ENCODE measurements at places on chromosomes 11 and 22.

GRCh38 chr11:102920118-102920684 is 35.3 kb downstream of the MMP13 start:
- no peak for DNase-seq

DNA sequence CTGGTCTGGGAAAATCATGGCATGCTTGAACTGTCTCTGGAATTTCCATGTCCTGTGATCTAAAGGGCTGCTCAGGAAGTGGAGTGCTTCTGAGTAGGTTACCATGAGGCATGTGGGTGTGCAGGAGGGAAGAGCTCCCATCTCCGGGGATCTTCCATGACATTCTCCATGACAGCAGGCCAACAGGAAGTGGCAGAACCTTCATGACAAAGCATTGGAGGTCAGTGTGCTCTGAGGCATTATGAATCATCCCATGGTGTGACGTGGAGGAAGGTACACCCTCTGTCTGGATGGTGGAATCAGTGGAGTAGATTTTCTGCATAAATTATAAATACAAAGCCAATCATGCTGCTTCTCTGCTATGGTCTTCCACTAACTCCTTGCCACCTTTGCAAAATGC is 139.6 kb upstream of the E2F8 start:
- DNase-seq: no peak

DNA sequence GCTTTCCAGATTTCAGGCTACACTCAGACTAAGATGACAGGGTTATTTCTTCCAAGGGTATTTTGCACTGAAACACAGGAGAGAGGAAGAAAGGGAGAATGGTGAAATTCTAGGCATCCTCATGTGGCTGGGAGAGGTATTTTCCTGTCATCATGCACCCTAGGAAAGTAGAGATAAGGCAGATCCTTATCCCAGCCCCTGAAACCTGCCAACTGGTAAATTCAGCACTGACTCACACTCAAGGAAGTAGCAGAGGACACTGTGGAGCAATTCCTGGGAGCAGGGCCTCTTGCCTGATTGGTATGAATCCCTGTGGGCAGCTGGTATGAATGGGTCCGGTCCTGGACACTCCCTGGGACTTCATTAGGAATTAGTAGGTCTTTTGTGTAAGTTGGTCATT is 37.6 kb upstream of the SLC5A1 start:
- DNase-seq: no peak

GRCh38 chr11:34806875-34807274 is 109.3 kb downstream of the APIP start:
- DNase-seq: no peak

GRCh38 chr11:72589802-72590761 is 84.1 kb downstream of the PDE2A start:
- no peak for DNase-seq

DNA sequence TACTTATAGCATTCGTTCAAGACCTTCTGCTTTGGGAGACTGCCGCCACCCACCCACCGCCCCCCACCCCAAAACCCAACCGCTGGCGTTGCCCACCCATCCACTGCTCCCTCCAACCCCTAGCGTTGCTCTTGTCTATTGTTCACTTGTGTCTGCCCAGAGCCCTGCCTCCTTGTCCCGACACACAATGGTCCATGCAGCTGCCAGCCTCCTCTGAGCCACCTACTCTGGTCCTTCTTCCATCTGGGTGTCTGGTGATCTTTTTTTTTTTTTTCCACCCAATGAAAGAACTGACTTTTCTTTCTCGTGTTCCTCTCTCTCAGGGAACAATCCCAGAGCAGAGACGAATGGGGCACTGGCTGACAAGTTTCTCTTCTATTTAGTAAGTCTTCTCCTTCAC is 256.0 kb upstream of the SESN3 start:
- no peak for DNase-seq

GRCh38 chr11:28017816-28018215 is 90.1 kb downstream of the KIF18A start:
- no peak for DNase-seq

GRCh38 chr22:25070956-25071355 is 118.4 kb downstream of the KIAA1671 start:
- no peak for DNase-seq

DNA sequence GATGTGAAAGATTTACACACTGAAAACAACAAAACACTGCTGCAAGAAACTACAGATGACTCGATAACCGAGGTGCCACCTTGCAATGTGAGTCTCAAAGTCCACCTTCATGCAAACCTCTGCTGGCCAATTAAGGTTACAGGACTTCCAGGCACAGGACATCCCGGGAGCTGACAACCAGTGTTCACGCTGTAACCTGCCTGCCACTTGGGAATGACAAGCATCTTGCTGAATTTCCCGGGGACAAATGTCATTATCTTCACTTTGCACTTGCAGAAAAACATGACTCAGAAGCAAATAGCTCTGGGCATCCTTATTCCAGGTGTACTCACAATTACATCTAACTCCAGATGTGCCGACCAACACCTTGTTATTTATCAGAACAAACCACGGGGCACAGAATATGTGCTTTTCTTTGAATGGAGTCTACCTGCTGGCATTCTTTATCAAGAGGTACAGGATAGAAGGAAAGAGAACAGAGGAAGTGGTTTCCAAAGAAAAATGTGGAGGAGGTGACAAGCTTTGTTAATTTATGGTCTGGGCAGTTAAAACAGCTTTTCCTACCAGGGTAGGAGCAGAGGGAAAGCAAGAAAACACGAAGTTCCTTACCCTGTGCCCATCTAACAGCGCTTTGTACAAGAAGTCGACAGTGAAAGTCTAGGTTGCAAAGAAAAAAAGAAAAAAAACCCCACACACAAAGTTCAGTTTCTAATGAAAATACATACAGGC is 72.3 kb downstream of the SHANK2 start:
- DNase-seq: no peak

DNA sequence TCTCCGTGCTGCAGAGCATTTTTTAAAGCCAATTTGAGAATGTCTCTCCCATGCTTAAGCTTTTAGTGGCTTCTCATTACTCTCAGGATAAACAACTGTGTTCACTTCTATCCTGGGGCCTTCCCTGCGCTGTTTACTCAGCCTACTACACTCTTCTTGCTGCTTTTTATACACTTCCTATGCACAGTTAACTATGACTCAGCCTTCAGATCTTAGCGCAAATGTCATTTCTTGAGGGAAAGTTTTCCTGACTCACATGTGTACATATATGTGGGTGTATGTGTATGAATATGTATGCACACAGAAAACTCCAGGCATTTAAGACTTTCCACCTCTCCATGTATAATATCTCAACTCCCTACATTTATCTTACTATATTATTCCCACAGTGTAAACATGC is 9.8 kb downstream of the THAP12 start:
- DNase-seq: no peak

DNA sequence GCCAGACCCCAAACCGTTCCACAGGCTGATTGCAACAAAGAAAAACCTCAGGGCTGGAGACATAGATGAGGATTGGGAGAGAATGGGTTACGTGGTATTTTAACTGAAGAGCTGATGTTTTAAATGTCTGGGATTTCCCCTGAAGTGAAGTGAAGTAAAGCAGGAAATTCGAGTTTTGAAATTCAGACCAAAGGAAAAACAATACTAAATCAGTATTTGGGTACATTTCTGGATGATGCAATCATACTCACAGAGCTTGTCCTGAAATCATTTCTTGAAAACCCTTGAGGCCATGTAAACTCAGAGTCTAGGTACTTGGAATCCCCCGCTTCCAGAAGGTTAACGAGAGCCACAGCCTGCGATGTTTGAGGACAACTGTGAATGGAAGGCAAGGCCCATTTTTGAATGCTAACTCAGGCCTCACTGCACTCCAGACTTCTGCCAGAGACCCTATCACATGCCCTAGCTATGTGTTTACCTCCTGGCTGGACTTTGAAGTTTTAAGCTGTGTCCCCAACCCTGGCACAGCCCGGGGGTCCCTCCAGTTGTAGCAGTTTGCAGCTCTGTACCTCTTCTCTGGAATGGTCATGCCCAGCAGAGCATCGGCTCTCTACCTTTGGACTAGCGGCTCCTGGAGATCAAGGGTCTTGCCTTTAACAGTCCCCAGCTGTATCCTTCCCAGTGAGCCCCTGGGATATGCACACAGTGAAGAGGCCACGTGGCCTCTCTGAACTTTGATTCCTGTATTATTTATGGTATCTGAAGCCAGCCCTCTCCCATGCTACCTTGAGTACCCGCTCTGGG is 5.4 kb upstream of the FTH1 start:
- DNase-seq: no peak

GRCh38 chr11:84497181-84497580 is 1130.0 kb downstream of the DLG2 start:
- no peak for DNase-seq

DNA sequence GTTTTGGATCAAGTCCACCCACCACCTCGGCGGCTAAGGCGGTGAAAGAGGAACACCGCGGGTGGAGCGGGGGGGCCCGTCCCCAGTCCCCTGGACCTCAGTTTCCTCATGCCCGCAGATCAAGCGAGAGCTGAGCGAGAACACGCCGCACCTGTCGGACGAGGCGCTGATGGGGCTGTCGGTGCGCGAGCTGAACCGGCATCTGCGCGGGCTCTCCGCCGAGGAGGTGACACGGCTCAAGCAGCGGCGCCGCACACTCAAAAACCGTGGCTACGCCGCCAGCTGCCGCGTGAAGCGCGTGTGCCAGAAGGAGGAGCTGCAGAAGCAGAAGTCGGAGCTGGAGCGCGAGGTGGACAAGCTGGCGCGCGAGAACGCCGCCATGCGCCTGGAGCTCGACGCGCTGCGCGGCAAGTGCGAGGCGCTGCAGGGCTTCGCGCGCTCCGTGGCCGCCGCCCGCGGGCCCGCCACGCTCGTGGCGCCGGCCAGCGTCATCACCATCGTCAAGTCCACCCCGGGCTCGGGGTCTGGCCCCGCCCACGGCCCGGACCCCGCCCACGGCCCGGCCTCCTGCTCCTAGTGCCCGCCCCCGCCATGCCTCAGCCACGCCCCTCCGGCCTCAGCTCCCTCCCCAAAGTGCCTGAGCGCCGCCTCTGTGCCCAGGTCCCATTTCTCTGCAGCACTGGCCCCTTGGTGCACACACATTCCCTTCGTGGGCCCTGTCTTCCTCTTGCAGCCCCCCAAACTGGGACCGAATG is 12.7 kb downstream of the MAFF start:
- no peak for DNase-seq

DNA sequence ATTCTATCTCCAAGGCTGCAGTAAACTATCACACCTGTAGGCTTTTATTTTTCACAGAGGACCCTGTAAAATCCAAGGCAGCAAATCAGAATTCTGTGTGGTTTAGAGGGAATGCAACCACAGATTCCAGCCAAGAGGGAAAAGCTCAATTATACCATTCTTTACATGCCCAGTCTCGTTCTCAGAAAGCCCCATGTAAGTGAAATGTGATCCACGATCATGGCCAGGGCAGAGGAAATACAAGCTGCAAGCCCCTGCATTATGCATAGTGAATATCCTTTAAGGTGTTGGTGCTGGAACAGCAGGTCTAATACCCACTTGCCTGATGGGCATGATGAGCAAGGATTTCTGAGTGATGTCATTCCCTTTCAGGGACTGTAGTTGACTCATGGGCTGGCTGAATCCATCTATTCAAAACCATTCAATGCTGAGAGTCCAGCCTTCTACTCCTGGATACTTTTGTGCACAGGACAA is 198.7 kb upstream of the MTMR2 start:
- DNase-seq: no peak

GRCh38 chr11:107442715-107443215 is 14.9 kb downstream of the CWF19L2 start:
- DNase-seq: no peak

- DNase-seq: no peak
Measured at GRCh38 chr11:46698597-46698996, 1.8 kb downstream of the ARHGAP1 start.

DNA sequence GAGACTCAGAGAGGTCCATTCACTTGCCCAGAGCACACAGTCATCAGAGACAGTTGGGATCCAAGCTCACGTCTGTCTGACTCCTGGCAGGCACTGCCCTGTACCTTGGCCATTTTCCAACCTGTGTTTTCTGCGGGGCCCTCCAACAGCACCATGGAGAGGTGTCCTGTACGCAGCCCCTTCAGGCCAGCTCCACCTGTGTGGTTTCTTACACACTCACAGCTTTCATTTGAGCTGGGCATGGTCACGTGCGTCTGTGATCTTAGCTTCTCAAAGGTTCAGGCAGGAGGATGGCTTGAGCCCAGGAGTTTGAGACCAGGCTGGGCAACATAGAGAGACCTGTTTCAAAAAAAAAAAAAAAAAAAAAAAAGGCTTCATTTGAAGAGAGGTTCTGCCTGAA is 24.4 kb downstream of the TOM1 start:
- no peak for DNase-seq

- no peak for DNase-seq
Measured at GRCh38 chr11:111585371-111585770, 16.9 kb upstream of the SIK2 start.

DNA sequence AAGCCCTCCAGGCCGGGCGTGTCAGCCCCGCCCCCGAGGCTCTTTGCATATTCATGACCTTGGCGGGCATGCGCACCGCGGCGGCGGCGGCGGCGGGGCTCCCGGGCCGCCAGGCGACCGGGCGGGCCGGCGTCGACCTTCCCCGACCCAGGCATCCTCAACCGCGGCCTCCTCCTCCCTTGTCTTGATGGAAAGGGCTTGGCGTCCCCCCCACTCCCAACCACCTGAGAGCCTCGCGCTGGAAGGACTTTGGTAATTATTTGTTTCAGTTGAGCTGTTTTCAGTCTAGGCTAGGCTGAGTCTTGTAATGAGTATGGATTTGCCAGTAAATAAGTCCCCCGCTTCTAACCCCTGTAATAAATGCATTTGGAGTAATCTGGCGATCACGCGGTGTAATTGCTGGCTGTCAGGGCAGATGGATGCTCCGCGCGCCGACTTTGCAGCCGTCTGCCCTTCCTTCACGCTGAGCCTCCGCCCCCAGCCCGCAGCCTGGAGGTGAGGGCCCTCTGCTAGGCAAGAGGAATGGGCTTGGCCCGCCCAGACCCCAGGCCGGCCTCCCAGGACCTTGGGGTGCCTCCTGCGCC is 25.2 kb downstream of the FLRT1 start:
- no peak for DNase-seq

DNA sequence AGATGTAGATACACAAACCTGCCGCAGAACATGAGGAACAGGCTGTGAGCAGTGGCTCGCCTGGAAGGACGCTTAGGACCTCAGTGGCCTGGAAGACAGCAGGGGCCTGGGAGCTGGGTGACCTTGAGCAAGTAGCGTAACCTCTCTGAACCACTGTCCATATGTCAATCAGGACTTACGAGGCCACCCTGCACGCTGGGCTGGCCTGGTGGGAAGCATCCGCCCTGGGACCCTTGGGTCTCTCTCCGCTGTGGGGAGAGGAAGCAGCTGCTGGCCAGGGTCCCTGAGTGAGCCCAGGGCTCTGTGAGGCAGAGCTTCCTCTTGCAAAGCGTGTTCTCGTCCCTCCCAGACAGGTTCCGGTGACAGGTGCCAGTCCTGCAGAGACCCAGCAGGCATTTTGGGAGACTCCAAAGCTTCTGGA is 14.0 kb upstream of the EHD1 start:
- no peak for DNase-seq

GRCh38 chr11:111795334-111795985 is 29.3 kb upstream of the PPP2R1B start:
- no peak for DNase-seq

DNA sequence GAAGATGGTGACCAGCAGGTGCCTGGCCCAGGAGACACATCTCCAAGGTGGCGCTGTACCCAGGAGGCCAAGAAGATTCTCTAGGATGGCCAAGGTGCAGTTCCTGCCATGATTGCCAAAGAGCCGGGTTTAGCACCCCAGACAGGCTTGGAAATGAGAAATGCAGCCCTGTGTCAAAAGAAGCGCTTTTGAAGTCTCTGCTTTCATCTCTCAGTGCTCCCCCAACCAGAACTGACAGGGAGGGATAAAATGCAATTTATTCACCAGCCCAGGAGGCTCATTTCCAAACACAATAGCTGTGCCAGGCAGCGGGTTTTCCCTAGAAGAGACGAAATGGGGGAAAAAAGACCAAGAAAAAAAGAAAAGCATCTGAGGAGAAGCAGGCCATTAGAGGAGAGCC is 195.9 kb upstream of the NCAM1 start:
- no peak for DNase-seq

Measured in NCI-H1930 (cell line).